ENCODE measurements at places on chromosomes 5 and 9.

DNA sequence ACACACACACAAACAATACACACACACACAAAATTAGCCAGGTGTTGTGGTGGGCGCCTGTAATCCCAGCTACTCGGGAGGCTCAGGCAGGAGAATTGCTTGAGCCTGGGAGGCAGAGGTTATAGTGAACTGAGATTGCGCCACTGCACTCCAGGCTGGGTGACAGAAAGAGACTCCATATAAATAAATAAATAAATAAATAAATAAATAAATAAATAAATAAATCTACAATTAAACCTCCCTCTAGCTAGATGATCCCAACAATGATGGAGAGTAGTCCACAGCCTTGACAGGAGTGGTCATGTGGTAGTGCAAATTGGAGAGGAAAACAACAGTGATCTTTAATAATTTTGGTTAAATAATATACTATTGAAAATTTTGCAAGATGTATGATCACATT, 1739.0 kb upstream of the C9orf72 start:
- DNase-seq: no peak

- DNase-seq: no peak
Observed at GRCh38 chr5:144549580-144549979, 378.9 kb downstream of the KCTD16 start.

- no peak for DNase-seq
Observed at GRCh38 chr9:99244344-99245260, 22.5 kb downstream of the SEC61B start.

GRCh38 chr9:35960039-35960655, 2.2 kb upstream of the OR2S2 start:
- no peak for DNase-seq

DNA sequence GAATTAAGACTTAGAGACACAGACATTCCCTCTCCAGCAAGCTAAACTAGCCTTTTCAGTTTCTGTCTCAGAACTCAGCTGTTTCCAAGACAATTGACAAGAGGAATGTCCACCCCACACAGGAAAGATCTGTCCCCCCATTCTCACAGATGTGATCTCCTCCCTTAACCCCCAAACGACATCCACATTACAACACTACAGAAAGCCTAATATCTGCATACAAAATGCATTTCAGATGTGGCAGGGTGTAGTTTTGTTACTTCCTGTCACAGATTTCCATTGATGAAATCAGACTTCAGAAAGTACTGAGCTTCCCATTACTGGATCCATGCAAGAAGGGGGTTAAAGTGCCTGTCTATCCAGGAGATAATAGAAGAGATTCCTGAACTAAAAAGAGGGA, 2.9 kb upstream of the ARSI start:
- no peak for DNase-seq

DNA sequence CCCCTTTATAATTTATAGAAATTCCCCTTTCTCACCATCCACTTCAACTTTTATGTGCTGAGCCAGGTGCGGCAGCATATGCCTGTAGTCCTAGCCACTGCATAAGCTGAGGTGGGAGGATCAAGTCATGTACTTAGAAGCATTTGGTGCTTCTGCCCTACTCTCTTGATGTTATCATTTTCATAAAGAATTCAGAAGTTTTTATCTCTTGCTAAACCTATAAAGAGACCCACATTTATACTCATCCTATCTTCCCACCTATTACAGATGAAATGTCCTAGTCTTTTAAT, 18.5 kb downstream of the HMMR start:
- DNase-seq: no peak

DNA sequence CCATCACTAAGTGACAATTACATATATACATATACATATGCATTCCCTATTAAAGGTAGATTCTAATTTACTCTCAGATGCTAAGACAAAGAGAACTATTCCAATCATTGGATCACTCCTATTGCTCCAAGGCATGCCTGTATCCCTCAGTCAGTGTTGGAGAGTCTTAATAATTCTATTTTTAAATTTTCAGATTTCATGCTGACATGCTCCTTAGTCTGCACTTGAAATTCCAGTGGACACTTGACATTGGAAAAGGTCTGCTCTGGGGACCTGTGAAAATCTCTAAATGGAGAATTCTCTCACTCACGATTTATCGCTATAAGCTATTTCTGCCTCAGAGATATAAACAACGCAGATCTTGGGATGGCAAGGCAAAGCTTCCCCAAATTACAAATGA, 3.9 kb upstream of the FUBP3 start:
- no peak for DNase-seq

- DNase-seq: no peak
Observed at GRCh38 chr9:77221431-77221830, 44.1 kb downstream of the VPS13A start.

DNA sequence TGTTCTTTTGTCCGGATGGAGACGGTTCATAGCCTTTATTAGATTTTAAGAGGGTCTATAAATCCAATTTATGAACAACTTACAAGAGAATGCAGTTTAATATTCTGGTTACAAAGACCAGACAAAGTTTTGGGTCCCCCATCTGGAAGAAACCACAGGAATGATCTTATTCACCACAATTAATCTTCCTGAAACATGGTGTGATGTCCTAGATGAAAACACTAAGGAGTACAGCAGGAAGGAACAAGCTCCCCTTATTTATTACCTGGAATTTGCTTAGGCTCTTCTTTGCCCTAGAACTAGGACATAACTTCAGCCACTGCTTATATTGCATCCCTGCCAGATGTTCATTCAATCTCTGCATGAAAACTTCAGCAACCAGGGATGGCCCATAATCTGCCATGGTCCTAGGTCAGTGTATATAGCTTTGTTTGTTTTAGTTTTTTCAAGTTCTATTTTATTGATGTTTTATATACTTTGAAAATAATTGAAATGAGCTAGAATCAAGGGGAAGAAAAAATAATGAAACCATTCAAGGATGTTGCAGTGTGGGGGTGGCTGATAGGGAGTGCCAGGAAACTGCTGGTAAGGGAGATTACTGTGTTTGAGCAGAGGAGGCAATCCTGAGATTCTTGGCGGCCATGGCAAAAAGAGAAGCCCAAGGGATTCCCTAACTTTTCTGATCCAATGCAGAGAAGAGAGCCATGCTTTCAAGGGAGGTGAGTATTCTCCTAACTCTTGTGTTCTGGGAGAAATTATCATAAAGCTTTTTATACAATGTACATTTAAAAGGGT, 16.8 kb downstream of the TXNDC8 start:
- DNase-seq: no peak

DNA sequence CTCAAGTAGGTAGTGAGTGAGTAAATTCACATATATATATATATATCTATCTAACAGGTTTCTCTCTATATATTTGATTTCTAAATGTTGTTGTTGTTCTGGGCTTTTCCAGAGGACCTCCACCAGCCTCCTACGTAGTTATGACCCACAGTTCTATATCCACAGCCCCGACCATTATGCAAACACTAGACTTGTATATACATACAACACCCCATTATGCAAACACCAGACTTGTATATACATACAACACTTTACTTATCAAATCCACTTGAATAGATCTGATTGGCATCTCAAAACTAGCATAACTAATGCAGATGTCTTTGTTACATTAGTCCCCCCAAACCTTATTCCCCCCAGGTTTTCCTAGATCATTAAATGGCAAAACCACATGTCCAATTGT, 108.7 kb downstream of the JAKMIP2 start:
- no peak for DNase-seq

DNA sequence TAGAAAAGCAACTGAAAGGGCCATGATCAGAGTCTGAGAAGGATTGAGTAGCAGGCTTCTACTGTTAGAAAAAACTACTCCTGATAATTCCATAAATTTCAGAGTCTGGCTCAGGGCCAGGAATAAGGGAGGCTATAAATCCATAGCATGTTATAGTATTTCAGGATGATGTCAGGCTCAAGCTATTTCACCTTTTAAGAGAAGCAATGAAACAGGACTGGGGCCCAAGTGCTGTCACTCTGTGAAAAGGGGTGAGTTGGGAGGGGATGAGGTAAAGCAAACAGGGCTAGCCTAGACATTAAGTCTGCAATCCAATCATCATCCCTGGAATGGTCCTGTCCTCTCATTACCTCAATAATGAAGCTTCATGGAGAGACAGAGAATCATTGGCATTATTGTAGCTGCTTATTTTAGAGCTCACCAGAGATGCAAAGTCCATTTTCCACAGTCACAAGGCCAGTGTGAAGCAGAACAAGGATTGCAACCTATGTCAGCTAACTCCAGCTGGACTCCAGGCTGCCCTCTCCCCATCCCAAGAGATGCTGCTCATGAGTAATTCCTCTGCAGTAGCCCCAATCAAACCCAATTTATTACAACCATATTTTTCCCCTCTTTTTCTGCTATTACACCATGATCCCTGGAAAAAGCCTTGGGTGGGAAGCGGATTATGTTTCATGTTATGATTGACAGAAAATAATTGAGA, 56.0 kb downstream of the PAPPA start:
- DNase-seq: no peak

DNA sequence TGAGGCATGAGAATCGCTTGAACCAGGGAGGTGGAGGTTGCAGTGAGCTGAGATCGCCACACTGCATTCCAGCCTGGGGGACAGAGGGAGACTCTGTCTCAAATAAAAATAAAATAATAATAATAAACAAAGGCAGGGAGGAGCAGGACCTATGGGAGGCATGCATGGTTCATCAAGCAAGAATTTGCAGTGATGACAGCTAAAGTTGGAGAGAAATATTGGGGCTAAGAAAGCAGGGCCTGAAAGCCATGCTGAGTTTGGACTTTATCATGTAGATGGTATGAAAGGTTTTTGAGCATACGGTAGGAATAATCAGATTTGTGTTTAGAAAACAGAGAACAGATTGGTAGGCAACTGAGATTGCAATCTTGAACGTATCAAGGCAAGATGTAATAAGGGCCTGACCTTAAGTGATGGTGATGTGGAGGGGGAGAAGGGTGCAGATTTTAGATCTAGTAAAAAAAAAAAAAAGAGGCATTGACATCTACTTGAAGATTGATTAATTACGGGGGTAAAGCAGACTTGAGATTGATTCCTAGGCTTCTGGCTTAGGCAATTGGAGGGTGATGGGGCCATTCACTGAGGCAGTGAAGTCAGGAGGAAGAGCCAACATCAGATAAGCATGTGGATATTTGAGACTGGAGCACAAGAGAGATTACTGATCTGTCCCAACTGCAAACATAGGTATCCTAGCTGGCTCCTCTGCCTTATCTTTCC, 50.7 kb downstream of the CFAP95 start:
- no peak for DNase-seq

- DNase-seq: no peak
Observed at GRCh38 chr5:67693956-67694809, 497.6 kb upstream of the CD180 start.

DNA sequence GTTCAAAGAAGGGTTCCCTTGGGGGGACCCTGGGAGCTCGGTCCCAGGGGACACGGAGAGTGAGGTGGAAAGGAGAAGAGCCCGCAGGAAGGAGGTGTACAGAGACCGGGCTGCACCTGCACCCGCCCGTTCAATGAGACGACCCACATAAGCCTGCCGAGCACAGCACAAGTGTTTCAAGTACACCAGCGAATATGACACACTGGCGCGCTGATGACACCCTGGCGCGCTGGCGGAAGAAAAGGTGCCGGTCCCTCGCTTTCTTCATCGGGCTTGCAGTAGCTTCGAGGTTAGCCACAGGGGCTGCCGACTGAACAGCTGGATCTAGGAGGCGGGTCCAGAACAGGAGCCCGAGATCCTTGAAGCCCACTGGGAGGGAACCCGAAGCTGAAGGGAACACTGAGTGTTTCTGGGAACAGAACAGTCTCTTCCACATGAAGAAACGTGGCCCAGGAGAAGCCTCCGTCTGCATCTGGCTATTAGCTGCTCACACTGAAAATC, 1.4 kb downstream of the TBC1D9B start:
- no peak for DNase-seq

DNA sequence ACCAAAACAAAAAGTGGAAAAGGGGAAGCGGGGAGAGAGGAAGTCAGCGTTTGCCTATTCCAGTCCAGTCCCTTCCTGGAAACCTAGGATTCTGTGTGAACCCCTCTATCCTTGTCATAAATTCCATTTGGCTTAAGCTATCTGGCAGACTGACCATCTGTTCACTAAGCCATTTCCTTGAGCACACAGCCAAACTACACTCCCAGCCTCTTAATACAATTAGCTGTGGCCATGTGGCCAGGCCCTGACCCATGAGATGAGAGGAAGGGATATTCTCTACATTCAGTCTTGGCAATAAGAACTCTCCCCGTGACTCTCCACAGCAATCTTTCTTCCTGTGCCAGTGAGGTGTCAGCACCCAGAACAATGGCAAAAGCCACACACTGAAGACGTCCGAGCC, 424.8 kb downstream of the TLE1 start:
- no peak for DNase-seq

GRCh38 chr5:94366811-94367210, 251.6 kb downstream of the KIAA0825 start:
- no peak for DNase-seq

DNA sequence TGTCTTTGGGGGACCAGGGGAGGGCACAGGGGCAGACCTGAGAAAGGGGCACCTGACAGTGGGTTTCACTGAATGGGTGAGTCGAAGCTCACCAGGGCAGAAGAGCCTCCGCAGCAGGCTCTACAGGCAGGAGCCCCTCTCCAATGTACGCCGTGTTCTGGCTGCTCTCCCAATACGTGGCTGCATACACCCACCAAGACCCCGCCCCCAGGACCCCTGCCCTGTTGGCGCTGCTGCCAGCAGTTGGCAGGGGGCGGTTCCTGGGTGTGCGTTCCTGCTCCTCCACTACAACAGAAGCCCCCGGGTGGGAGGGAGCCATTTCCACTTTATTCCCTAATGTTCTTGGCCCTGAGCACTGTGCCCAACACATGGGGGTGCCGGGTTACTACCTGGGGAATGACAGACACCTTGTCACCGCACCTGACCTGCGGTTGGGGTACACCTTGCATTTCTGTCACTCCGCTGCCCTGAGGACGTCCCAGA, 30.3 kb downstream of the SARDH start:
- DNase-seq: no peak

- no peak for DNase-seq
Observed at GRCh38 chr9:72305707-72306106, 59.3 kb downstream of the ZFAND5 start.

DNA sequence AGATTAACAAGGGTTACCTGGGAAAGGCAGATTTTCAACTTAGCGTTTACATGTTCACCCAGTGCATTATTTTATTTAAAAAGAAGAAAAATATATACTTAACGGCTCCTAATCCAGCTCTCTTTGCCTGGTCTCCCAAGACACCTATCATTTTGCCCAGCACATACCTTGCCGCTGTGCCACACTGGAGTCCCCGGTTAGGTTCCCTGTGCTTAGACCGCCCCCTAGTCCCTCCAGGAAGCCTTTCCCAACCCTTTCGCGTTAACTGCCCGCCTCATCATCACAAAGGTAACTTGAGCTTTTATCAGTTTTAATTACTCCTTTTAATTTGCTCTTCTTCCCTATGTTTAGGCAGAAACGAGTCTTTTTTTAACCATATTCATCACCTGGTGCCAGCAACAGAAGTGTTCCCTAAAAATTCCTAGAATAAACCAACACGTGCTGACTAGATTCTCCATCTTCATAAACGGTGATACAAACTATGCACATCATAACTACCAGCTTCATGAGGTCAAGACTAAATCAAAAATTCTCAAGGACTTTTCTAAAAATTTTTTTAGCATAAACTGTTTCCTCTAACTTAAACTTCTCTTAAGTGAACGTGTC, 19.7 kb downstream of the DNAJA1 start:
- peak; percentile 34 for DNase-seq

Data from Caki2 (cell line).